MCF 10A (cell line): ENCODE measurements at places on chromosomes 5 and 9.

DNA sequence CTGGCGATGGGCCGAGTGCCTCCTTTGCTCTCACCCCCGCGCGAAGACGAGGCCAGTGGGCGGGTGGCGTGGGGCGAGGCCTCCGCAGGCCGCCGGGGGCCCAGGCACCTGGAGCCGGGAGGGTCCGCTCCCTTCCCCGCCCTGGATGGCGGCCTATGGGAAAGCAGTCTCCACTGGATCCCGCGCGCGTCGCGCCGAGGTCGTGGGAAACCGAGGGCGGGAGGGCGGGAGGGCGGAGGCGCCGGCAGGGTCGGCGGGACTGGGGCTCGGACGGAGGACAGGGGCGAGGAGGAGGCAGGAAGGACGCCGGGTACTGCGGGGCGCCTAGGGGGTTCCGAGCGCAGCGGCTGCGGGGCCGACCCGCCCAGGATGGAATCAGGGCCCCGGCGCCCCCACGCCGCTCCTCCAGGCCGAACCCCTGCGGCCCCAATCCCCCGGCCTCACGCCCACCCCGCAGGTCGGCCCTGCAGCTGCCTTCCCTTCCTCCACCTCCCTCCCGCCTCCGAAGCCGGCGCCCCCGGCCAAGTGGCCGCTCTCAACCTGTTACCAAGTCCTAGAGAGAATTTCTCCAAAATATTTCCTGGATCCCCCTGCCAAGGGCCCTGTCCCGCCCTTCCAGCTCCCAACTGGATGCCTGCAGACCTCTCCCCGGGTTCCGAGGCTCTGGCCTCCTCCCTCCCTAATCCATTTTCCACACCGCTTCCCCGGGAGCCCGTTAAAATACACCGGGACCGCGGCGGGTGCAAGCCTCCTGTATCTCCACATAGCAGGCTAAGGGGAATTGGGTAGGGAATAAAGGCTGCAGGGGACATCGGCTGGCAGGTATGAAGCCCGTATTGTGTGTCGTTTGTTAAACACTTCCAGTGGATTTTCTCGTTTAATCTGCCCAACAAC is 146.3 kb downstream of the ERCC6L2 start:
- no peak for DNase-seq

GRCh38 chr5:170302653-170303501 is 5.3 kb upstream of the LCP2 start:
- DNase-seq, result no peak

- DNase-seq, result no peak
Observed at GRCh38 chr9:26950521-26950920, 3.5 kb upstream of the PLAA start.

GRCh38 chr9:18441261-18441660 is 32.7 kb upstream of the ADAMTSL1 start:
- no peak for DNase-seq

DNA sequence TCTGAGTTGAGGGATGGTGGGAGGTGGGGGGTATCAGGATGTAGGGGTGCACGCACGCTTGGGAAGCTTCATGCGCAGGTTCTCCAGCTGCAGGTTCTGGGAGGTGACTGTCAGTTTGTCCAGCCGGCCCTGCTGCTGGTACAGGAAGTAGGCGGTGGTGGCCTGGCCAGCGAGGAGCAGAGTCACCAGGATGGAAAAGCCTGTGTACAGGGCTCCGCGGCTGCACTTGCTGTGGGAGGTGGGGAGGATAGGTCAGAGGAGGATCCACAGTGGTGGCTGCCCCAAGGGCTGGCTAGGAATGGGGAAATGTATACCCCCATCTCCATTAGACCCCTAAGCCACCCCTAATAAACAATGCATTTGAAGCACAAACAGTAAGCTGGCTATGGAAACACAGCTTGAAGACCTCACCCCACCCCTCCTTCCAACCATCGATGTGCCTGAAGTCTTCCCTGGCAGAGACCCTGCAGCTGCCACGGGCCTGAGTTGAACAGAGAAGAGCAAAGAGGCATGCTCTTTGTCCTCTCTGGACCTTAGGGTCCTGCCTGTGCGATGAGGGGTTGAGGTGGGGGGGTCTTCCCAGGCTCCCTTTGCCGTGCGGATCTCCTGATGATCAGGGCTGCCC is 5.5 kb downstream of the CD74 start:
- DNase-seq, result no peak

DNA sequence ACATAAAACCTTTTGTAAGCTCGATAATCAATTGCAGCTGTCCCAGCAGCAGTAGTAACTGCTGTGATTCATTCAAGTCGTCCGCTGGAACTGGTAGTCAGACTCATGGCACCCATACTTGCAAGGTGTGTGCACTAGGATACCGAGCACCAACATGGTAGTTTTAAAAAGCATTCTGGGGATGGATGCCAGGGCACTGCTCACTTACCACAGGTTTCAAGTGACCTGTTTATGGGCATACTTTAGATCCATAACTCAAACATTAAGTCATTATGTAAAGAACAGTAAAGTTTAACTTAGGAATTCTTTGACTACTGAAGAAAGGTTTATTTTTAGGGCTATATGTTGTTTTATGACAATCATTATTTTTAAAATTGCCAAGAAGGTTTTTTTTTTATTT is 2277.6 kb downstream of the MAT2B start:
- DNase-seq, result no peak
